ENCODE measurements at places on chromosomes 13 and 19.

DNA sequence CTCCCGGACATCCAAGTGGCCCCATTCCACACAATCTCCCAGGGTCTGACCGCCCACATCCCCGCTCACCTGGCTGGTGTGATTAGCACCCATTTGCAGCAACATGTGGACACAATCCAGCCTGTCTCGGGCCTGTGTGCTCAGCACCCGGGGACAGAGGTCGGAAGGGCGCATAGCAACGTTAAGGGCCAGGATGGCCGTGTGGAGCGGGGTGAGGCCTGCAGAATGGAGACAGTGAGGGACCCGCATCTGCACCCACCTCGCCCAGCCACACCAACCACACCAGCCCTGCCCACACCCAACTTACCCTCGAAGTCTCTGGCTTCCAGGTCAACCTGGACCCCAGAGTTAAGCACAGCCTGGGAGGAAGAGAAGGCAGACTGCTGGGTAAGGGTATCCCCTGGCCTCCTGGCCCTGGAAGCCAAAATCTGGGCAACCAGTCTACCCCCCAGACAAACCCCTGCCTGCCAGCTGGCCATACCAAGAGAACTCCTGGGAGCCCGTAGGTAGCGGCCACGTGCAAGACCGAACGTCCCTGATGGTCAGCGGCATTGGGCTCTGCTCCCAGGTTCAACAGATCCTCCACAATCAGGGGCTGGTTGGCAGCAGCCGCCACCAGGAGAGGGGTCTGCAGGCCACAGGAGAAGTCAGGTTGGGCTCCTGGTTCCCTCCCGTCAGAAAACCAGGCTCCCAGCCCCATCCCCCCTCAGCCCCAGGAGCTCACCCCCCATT is 4.3 kb downstream of the NFKBID start:
- no peak for DNase-seq

DNA sequence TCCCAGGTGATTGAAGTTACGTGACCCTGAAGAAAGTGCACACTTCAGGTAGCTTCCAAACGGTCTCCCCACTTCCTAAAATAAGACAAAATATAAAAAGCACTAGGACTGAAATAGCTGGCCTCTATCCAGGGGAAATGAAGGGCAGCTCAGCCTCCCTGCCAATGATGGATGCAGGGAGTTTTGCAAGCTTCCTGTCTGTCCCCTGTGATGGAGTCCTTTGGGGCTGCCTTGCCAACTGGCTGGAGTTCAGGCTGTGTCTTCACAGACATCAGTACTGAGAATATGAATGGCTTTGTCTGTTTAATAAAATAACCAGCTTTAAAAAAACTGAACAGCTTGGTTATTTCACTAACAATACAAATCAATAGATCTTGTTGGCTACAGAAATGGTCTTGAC is 101.4 kb upstream of the GPR12 start:
- DNase-seq: no peak

DNA sequence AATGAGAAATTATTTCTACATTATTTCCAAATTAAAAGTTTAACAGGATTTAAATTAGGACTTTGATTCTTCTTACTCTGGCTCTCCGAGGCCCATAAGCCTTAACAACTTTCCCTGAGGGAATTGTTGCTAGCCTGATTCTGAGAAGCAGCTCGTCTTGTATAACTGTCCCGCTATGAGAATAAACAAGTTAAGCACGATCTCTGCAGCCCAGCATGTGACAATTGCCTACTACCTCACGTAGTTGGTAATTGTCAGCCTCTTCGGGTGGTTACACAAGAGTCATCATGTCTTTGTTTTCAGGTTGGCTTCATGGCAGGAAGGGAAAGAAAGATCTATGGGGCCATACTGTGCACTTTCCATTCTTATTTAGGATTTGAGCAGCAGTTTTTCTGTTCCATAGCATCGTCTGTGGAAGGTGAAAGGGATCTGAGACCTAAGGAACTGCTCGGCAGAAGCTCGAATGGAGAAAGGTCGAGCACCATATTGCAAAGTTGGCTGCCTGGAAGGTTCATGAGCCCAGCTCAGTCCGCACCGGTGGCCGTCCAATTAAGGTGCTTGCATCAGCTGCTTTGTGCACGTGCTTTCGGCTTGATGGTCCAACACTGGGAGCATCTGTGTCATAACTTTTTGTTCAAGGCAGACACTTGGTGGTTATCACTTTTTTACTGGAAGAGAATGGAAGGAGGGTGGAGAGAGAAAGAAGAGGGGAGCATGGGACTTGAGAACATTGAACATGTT is 1.8 kb upstream of the STARD13 start:
- DNase-seq: no peak

DNA sequence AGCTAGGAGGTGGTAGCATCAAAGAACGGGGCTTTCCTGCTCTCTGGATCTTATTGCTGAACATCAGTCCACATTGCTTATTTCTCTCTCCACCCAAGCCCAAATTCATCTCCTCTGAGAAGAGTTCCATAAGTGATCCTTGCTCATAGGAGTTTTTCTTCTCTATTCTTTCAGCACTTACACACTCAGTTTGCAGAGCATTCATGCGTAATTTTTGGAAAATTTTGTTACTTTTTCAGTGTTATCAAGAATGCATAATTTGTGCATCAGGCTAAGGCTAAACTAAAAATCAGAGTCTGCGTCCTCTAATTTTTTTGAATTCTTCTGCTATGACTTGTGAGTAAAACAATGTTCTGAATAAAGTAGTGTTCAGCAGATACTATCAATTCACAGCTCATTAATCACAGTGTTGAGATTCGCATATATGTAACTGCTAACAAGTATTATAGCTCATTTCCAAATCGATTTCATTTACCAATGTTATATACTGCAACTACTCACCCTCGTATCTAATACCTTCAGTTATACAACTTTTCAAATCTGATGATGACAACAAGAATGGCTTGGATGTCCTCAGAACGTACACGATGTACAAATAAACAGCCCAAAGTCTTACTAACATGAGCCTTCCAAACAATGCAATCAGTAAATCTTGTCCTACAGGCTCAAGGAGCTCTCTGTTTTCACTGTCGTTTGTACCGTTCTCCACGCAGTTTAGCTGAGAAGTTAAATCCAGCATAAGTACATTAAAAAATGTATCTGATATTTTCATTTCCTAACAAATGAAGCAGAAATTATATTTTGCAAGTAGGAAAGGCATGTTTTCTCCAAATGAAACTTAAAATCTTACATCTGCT is 36.4 kb upstream of the STARD13 start:
- DNase-seq: no peak

- DNase-seq: no peak
Observed at GRCh38 chr13:20403826-20404225, 121.8 kb downstream of the CRYL1 start.

DNA sequence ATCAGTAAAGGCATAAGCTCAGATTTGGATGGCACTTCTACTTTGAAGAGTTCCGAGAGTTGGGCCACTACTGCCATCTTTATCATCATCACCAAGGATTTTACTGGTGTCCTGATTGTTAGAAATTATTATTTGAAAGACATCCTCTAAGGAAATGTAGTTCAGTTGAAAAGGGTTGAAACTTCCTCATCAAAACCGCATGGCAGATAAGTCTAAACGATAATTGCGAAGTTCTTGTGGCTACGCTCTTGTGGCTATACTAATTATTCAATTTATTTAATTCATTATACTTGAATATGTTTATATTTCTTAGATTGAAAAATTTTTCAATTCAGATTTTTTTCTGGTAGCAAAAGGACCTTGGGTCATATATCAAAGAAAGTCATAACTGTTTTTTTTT is 22.4 kb downstream of the TNFRSF19 start:
- no peak for DNase-seq

GRCh38 chr19:45824041-45824471 is 8.9 kb upstream of the RSPH6A start:
- DNase-seq: no peak

GRCh38 chr13:31192306-31192705 is 7.5 kb upstream of the B3GLCT start:
- DNase-seq: no peak

DNA sequence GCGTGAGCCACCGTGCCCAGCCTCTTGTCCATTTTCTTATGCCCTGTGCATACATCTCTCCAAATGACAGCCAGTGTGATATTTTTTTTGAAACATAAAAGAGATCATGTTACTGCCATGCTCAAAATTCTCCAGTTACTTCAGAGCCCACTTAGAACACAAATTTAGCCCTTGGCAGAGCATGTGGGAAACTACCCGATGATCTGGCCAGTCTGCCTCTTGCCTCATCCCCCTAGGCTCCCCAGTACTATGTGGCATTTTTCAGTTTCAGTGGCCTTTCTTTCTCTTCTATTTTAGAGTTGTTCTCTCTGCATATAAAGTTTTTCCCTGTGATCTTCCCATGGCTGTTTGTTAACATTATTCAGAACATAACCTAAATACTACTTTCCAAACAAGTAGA is 323.0 kb downstream of the GPC5 start:
- no peak for DNase-seq

GRCh38 chr19:17950310-17951156 is 16.4 kb upstream of the KCNN1 start:
- peak; percentile 33 for DNase-seq

GRCh38 chr13:30338331-30338851 is 31.0 kb upstream of the KATNAL1 start:
- DNase-seq: no peak

- no peak for DNase-seq
Observed at GRCh38 chr13:95536632-95537241, 15.8 kb upstream of the CLDN10 start.

DNA sequence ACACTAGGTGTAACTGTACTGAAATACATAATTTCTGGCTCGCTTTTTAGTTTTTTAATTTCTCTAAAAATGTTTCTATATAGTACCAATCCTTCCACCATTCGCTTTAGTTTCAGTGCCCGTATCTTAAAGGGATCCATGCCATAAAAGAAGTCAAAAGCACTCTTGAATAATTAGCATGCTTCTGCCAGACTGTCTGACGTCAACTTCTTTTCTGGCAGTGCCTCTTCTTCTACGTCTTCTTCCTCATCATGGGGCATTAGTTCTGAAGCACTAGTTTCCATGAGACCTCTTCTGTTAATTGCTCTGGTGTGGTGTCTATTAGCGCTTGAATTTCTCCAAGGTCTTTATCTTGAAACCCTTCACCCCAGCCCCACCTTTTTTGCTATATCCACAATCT is 93.8 kb upstream of the DOCK9 start:
- DNase-seq: no peak

DNA sequence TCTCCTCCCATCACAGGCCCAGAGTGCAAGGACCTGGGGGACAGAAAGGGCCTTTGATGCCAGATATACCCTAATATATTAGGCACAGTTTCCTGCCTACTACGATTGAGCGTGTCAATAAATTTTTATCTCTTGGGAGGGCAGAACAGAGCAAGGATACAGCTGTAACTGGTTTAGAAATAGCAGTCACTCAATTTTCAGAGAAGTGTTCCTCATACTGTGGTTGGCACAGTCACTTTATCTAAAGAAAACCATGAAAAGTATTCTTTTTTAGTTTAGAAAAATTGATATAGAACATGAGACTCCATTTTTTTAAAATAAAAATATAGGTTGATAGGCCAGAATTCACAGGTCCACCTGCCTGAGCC is 460 bp upstream of the ZNF155 start:
- DNase-seq: no peak

DNA sequence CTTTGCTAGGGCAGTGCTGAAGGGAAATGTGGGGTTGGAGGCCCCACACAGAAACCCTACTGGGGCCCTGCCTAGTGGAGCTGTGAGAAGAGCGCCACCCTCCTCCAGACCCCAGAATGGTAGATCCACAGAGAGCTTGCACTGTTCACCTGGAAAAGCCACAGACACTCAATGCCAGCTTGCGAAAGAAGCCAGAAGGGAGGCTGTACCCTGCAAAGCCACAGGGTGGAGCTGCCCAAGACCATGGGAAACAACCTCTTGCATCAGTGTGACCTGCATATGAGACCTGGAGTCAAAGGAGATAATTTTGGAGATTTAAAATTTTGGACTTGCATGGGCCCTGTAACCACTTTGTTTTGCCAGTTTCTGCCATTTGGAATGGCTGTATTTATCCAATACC is 615.4 kb upstream of the MIR17HG start:
- DNase-seq: no peak
